Lower lobe of right lung (tissue), 2 donors: ENCODE measurements at places on chromosomes 2 and 18. TPM values are rescaled to one million over a fixed set of nuclear protein-coding genes. Genes with fewer than 3 reads are reported as not detected.

DNA sequence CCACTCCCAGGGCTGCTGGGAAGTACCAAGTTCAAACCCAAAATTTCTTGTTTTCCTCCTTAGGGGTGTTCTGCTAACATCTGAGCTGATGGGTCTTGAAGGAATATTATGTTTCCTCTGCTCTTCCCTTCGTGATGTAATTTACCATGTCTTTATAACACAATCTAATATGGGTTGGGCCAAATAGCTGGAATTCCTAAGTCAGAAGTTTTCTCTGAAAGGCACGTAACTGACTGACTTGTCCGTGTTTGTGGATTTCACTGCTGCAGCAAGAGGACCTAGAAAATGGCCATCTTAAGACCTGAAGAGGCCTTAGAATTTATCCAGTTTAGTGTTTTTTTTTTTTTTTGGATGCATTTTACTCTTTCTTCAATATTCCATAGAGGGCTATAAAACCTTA is 256.7 kb downstream of the DCDC2C start:
- H3K4me3 ChIP-seq: no peak overlapping the region
- no peaks in the 10 kb centered on the region for H3K36me3 ChIP-seq
- H3K27me3 ChIP-seq: no peaks in the 10 kb centered on the region

Gene SAP130
- total RNA-seq: 20.1 TPM

Gene C1GALT1C1L
- 0.44 TPM for total RNA-seq

Gene LDLRAD4
- 24.6 TPM for total RNA-seq

GRCh38 chr18:45775241-45775676 is 50.2 kb upstream of the SIGLEC15 start:
- peak; percentile 83 for DNase-seq
- peaks cover 6% of the 10 kb centered on the region for H3K4me1 ChIP-seq
- peaks cover 6% of the 10 kb centered on the region for H3K27me3 ChIP-seq
- H3K27ac ChIP-seq: peak overlapping the region; percentile 90
- peak overlapping the region; percentile 74 for H3K4me3 ChIP-seq

- no peak overlapping the region for H3K27ac ChIP-seq
- no peak for DNase-seq
- no peaks in the 10 kb centered on the region for H3K36me3 ChIP-seq
Measured at GRCh38 chr2:11907190-11907589, 160.8 kb downstream of the LPIN1 start.

DNA sequence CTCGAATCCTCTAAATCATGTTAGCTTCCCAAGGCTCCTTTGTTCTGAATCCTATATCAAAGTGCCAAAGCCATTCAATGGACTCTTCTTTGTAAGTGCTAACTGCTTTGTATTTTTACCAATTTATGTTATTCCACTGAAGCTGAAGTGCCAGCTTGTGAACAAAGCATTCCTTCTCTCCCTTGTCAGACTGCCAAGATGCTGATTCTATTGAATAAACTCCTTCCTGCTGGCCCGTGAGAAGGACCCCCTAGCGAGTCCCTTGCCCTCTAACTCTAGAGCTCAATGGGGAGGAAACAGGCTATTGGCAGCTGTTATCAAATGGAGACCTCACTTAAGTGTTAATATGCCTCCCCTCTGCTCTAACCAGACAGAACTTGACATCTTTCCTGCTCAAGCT is 1097.9 kb upstream of the CNTNAP5 start:
- H3K27me3 ChIP-seq: no peaks in the 10 kb centered on the region
- H3K36me3 ChIP-seq: no peaks in the 10 kb centered on the region
- no peak for DNase-seq

Gene CCDC150
- total RNA-seq: 1.5 TPM

Gene FHL2
- total RNA-seq: 5.5 TPM

Gene LOXHD1
- 2.9 TPM for total RNA-seq

Gene EN1
- total RNA-seq: 0.15 TPM

- H3K4me1 ChIP-seq: no peaks in the 10 kb centered on the region
- DNase-seq: no peak
- H3K4me3 ChIP-seq: no peak overlapping the region
- H3K27me3 ChIP-seq: no peaks in the 10 kb centered on the region
- no peak overlapping the region for H3K27ac ChIP-seq
Measured at GRCh38 chr2:208872591-208872990, 466.0 kb downstream of the PTH2R start.

- no peaks in the 10 kb centered on the region for H3K36me3 ChIP-seq
- H3K4me3 ChIP-seq: no peak overlapping the region
- H3K27me3 ChIP-seq: no peaks in the 10 kb centered on the region
- H3K27ac ChIP-seq: no peak overlapping the region
- no peak for DNase-seq
- H3K4me1 ChIP-seq: peaks cover 33% of the 10 kb centered on the region
Measured at GRCh38 chr2:236574424-236575145, 5.0 kb downstream of the ACKR3 start.

- no peaks in the 10 kb centered on the region for H3K36me3 ChIP-seq
- DNase-seq: no peak
Measured at GRCh38 chr18:11823545-11823944, 27.7 kb upstream of the CHMP1B start.

DNA sequence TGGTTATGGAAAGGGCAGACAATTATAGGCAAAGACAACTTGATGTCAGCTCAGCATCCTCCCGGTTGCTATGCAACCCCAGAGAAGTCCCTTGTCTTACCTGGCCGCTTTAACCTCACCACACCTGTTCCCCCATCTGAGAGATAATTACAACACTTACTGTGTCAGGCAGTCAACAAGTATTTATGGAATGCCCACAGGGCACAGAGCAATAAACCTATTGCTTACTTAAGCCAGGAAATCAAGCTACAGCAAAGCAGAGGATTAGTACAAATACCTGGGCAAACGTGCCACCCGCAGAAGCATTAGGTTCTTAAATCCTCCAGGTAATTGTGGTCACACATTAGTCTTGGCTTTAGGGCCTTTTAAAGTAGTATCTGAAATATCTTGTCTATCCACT is 320.4 kb upstream of the REV1 start:
- DNase-seq: no peak
- no peaks in the 10 kb centered on the region for H3K27me3 ChIP-seq
- H3K4me3 ChIP-seq: no peak overlapping the region
- H3K4me1 ChIP-seq: no peaks in the 10 kb centered on the region
- no peak overlapping the region for H3K27ac ChIP-seq

Gene SERPINB10
- not detected for total RNA-seq

DNA sequence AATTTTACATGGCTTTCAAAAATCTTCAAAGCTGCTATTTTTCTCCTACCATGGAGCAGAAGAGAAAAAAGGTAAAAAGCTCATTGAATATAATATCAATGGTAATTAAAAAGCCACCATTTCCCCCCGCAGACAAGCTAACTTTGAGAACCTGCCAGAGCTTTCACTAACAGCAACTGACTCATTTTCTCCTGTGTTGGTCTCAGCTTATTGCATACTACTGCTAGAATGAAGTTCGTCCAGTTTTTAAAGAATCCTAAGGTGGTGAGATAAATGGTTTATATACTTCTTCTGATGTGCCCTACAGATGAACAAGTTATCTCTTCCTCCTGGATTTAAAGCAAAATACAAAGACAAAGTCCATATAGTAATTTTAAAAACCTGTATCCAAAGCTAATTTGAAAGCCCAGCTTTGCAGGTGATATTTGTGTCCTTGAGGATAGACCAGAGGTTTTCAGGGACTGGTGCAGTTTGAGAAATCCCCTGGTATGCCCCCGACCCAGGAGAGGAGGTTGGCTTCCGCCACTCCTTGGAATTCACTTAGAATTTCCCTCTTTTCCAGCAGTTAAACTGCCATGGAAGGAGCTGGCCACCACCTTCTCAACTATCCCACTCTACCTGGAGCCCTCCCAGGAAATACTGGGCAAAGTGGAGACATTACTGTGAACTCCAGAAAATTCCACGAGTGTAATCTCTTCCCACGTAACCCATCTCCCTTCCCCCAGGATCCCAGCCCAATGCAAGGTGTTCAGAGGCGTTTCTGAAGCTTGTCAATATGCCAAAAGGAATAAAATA is 17.5 kb downstream of the YPEL5 start:
- no peaks in the 10 kb centered on the region for H3K4me1 ChIP-seq
- no peak for DNase-seq
- H3K4me3 ChIP-seq: no peak overlapping the region

DNA sequence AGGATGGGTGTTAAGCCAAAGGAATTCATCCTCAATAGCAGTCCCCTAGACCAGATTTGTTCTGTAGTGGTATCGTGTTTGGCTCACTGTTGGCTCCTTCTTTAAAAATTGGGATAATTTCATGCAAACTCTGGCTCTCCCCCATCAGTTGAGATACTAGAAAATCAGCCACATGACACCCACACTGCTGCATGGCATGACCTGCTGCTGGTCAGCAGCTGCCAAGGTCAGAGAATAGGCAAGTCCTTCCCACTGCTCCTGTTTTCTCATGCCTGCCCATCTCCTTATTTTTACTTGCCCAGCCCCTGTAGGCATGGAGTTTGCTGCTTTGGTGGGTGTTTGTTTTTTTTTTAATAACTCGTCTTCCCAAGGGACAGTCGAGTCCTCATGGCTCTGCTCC is 1.0 kb upstream of the SNRNP200 start:
- no peak for DNase-seq
- peaks cover 32% of the 10 kb centered on the region for H3K36me3 ChIP-seq
- peak overlapping the region; percentile 84 for H3K27ac ChIP-seq
- H3K4me3 ChIP-seq: peak overlapping the region; percentile 74

DNA sequence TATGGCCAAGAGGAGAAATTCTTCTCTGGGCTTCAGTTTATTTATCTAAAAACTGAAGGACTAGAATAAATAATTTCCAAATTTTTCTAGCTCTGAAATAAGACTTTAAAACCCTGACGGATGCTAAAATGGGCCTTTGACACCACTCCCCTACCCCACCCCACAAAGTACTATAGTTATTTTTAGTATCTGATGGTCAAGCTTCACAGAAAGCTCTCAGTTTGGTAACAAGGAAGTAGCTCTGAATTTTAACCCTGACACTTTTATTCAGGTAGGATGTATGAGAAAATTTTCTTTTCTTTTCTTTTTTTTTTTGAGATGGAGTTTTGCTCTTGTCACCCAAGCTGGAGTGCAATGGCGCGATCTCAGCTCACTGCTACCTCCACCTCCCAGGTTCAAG is 2.4 kb downstream of the RBKS start:
- H3K4me3 ChIP-seq: no peak overlapping the region
- no peak overlapping the region for H3K27ac ChIP-seq
- H3K4me1 ChIP-seq: peaks cover 36% of the 10 kb centered on the region
- DNase-seq: no peak
- H3K36me3 ChIP-seq: no peaks in the 10 kb centered on the region

Gene ADRA2B
- total RNA-seq: 0.32 TPM

GRCh38 chr2:43259512-43259911 is 33.1 kb upstream of the ZFP36L2 start:
- DNase-seq: no peak
- no peaks in the 10 kb centered on the region for H3K4me1 ChIP-seq
- H3K4me3 ChIP-seq: no peak overlapping the region
- no peak overlapping the region for H3K27ac ChIP-seq
- no peaks in the 10 kb centered on the region for H3K27me3 ChIP-seq
- H3K36me3 ChIP-seq: no peaks in the 10 kb centered on the region

- no peak for DNase-seq
- peaks cover 10% of the 10 kb centered on the region for H3K4me1 ChIP-seq
- no peak overlapping the region for H3K4me3 ChIP-seq
- no peaks in the 10 kb centered on the region for H3K27me3 ChIP-seq
- H3K27ac ChIP-seq: no peak overlapping the region
Measured at GRCh38 chr18:22273101-22274039, 104.0 kb downstream of the GATA6 start.

Gene CFC1
- total RNA-seq: not detected

Gene CDKL4
- total RNA-seq: 1.7 TPM

DNA sequence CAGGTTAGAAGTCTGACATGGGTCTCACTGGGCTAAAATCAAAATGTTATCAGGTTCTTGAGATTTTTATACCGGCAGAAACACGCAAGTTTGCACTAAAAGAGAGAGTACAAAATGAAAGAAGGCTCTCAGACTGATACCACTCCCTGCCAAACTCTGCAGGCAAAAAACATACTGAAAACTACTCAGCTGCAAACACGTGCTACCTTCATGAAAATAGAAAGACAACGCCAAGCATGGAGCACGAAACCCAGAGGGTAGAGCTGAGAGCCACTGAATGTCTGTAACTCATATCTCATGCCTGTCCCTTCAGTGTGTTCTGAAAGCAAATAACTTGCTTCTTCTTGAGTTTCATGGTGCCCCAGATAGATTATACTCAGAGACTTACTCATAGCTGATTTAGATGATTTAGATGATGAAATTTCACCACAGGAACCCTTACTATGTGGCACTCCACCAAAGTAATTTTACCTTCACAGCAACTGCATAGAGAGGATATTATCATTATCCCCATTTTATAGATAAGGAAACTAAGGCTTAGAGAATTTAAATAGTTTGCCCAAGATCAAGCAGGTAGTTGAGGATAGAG is 313.0 kb upstream of the SLC39A10 start:
- no peaks in the 10 kb centered on the region for H3K27me3 ChIP-seq
- no peaks in the 10 kb centered on the region for H3K36me3 ChIP-seq
- no peaks in the 10 kb centered on the region for H3K4me1 ChIP-seq
- H3K4me3 ChIP-seq: no peak overlapping the region
- no peak for DNase-seq

Gene RAB31
- 110 TPM for total RNA-seq

Gene ADCYAP1
- total RNA-seq: 0.32 TPM

Gene SLC16A14
- 2.2 TPM for total RNA-seq

DNA sequence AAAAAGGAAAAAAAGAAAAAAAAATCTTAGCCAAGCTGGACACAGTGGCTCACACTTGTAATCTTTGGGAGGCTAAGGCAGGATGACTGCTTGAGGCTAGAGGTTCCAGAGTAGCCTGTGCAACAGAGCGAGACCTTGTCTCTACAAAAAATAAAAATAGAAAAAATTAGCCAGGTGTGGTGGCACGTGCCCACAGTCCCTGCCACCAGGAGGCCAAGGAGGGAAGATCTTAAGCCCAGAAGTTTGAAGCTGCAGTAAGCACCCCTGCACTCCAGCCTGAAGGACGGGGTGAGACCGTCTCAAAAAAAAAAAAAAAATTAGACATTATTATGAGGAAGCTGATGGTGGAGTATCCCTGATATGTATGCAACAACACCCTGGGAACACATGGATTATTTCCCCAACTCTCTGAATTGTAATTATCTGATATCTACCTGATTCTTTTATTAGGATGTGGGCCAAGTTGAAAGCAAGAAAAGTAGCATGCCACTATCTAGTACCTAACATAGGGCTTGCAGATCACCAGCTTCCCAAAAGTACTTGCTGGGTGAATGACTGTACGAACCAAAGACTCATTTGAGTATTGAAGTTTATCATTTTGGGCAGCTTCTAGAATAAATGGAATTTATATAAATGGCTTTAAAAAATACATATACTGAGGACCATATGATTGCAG is 140.9 kb downstream of the TCF4 start:
- no peak overlapping the region for H3K27ac ChIP-seq
- no peak for DNase-seq
- no peaks in the 10 kb centered on the region for H3K36me3 ChIP-seq
- H3K4me1 ChIP-seq: peaks cover 10% of the 10 kb centered on the region
- no peaks in the 10 kb centered on the region for H3K27me3 ChIP-seq
- no peak overlapping the region for H3K4me3 ChIP-seq

DNA sequence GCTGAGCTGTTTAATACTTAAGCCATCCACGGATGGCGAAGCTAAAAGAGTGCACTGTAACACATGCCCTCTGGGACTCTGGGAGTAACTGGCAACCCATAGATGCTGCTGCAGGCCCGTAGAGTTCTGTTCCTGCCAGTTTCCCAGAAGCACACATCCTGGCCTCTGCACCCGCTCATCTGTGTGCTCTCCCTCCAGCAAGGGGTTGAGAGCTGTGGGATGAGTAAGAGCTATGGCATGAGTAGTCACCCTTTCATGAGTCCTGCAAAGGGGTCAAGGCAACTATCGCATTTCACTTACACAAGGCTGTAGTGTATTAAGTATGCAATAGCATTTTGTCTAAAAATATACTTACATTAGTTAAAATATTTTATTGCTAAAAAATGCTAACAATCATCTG is 1341.8 kb upstream of the NXPH2 start:
- H3K4me1 ChIP-seq: no peaks in the 10 kb centered on the region
- no peaks in the 10 kb centered on the region for H3K36me3 ChIP-seq
- no peak overlapping the region for H3K4me3 ChIP-seq
- no peaks in the 10 kb centered on the region for H3K27me3 ChIP-seq
- no peak overlapping the region for H3K27ac ChIP-seq

Gene TUBB8B
- 0.47 TPM for total RNA-seq
